ENCODE measurements at places on chromosomes 12 and 14.

DNA sequence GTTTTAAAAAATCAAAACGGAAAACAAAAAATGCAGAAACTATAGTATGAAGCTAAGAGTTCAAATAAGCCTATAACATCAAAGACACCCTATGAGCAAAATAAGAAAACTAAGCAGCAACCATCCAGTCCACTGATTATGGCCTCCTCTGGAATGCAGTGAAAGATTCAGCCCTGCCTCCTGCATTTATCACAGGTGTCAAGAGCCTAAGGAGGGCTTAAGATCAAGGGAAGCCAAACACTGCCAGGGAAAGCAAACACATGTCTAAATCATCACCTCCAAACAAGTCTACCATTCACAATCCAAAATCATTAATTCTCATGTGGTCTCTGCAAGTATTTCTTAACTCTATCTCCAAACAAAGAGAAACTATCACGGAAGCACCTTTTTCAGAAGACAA is 28.4 kb downstream of the SARNP start:
- no peak for DNase-seq

DNA sequence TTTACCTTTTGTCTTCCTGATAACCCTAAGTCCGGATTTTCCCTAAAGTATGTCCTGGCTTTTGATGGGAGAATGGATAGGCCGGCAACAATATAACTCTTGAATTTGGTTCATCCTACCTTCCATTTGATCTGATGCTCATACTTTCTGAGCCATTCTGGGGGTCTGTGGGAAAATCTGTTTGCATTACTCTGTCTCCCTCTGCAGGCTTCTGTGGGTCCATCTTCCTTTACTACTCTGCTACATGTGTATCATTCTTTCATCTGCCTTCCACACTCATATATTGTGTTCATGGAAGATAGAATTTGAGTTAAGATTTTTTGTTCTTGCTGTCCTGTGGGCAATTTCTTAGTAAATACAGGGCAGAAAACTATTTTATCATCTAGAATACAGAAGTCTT is 101.5 kb downstream of the NAV3 start:
- no peak for DNase-seq

GRCh38 chr12:591167-592023 is 71.8 kb downstream of the NINJ2 start:
- DNase-seq: no peak

DNA sequence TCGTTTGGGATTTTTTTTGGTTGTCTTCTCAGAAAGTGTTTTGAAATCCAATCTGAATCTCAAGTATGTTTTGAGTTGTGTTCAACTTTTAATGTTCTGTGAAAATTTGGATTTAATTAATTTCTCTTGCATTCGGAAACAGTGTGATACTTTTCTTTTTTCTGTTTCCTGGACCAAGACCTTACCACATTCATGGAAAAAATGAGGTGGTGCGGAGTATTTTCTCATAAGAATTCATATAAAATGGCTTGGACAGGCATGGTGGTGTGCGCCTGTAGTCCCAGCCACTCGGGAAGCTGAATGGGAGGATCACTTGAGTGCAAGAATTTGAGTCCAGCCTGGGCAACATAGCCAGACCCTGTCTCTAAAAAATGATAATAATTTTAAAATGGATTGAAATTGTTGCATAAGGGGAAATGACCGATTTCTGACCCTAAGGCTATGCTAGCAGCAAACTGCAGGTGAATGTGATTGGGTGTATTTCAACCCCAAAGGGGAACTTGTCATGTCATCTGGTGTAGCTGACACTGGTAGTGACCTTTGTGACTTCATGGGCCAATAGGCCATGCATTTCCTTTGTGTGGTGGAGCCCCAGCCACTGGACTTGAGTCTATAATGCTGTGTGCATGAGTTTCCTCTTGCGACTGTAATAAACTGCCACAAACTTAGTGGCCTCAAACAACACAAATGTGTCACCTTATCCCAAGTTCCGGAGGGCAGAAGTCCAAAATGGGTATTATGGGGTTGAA is 123.5 kb upstream of the RFLNA start:
- DNase-seq: no peak

DNA sequence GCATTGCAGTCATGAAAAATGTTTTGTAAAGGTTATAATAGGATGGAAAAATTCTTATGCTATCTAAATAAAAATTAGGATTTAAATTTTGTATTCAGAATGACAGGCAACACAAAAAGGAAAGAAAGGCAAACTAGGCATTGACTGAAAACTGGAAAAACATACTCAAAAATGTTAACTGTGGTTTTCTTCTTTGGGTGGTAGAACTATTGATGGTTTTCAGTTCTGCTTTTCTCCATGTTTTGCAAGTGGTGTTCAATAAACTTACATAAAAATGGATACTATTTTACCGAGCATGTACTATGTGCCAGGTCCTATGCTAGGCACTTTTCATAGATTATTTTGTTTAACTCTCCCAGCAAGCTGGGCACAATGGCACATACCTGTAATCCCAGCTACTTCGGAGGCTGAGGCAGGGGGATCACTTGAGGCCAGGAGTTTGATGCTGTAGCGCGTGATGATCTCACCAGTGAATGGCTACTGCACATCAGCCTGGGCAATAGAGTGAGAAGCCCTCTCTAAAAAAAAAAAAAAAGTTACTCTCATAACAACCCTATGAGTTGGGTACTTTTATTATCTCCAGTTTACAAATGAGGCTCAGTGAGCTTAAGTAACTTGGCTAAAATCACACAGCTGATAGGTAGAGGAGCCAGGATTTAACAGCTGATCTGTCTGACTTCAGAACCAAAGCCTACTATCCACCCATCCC is 26.3 kb upstream of the TCP11L2 start:
- no peak for DNase-seq

Data from foreskin melanocyte (primary cell).